ENCODE measurements at places on chromosomes 3 and 15.

DNA sequence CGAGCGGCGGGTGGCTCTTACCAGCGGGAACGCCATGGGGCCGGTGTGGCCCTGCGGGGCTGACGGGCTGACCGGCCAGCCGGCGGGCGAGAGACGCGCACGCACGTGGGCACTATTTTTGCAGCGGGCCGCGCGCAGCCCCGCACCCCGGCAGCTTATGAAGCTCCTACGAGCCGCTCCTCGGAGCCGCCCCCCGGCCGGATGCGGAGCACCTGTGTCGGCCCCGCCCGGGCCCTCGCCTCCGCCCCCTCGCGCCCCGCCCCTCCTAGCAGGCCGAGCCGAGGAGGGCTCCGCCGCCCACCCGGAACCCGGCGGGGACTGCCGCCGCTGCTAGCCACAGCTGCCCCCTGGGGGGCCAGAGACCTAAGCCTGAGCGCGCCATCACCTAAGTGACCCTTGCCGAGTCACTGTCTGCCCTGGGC is 683 bp upstream of the CPEB1 start:
- DNase-seq, result peak; percentile 38

GRCh38 chr15:29311696-29312095 is 42.1 kb upstream of the NSMCE3 start:
- DNase-seq, result no peak

DNA sequence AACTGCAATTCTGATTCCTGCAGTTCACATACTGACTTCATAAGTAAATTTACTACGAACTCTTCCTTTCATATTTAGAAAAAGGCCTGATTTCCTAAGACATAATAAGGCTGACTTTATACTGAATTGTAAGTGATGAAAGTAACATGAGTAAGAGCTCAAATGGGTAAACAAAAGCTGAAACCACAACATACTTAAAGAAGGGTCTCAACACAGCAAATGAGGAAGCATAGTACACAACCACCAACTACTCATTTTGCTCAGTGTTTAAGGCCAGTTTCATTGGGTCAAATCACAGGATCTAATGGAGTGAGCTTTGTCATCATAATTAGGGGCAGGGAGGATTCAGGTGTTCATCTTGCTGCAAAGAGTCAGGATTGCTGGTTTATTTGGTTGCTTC is 81.4 kb downstream of the SETD2 start:
- no peak for DNase-seq

- DNase-seq, result no peak
Observed at GRCh38 chr3:104598848-104599511, 767.7 kb upstream of the ALCAM start.

DNA sequence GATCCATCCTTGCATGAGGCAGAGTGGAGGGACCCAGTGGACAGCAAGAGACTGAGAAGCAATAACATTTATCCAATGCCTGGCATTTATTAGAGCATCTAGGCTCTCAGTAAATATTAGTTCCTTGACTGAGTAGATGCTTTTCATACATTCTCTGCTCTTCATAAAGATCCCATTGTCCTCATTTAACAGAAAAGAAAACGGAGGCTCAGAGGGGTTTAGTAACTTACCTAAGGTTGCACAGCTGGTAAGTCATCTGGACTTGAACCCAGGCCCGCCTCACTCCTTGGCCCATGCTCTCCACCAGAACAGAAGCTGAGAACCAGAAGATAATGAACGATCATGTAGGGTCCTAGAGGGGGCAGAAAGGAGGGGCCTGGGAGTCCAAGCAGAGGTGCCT is 52.2 kb upstream of the SEC22A start:
- DNase-seq, result no peak

- no peak for DNase-seq
Observed at GRCh38 chr3:4460334-4460733, 6.7 kb downstream of the SUMF1 start.

DNA sequence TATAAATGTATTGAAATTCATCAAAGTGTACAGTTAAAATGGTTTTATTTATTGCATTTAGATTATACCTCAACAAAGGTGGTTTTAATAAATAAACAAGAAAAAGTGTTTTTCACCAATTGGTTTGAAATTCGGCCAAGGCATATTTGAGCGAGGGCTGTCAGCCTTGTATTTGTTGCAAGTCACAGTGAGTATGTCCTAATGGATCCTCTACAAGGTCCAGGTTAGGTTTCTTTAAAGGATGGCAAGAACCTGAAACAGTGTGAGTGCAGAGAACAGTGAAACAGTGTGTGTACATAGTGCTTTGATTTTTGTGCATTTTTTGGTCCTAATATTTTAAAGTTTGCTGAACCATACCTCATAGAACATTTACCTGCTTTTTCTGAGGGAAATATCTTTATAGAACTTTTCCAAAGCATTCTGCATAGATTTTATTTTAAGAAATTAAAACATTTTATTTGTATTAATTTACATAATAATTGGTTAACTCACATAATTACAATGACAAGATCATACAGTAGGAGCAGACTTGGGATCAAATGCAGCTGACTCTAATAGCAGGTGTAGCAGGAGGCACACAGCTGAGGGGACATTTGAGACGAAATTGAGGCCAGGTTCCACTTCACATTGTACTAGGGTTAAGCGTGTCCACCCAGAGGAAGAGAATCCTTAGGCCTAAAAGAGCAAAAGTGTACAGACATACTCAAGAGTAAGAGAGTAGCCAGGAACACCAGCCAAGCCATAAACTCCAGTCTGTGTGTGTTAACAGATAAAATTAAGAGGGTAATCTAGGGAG is 428.8 kb upstream of the TPRG1 start:
- no peak for DNase-seq

DNA sequence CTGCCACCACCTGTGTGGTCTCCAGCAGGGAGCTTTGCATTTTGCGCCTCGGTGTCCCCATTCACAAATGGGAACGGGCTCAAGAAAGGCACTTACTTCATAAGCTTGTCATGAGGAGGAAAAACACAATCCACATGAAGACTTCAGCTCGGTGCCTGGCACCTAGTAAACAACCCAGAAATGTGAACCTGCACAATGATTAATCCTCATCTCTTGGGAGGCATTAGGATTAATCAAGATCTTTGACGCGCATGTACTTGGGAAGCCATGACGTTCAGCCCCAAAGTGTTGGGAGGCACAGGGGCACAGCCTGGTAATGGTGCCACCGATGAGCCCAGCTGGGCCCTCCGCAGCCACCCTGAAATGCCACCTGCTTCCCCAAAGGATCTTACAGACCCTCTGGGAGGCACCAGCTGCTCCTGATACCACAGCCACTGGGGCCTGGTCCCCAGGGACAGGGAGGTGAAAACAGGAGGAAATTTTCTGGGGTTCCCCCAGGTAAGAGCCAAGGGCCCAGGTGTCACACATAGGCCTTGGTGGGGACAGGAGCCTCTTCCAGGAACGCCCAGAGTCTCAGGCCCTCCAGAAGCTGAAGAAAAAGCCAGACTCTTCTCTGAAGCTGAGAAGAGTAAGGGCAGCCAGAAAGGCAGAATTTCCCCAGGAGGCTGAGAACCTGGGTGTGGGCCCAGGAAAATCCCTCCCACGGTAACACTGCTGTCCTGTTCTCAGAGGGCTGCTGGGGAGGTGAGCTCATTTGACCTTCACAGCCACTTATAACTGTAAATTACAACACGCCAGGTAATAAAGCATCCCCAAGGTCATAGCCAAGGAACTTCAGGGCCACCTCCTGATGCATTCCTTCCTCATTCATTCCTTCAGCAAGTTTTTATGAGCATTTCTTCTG is 507.5 kb downstream of the SHQ1 start:
- no peak for DNase-seq

GRCh38 chr3:17111586-17111985 is 226.8 kb downstream of the PLCL2 start:
- DNase-seq, result no peak

GRCh38 chr3:39810647-39811161 is 1.3 kb downstream of the MYRIP start:
- DNase-seq, result no peak

DNA sequence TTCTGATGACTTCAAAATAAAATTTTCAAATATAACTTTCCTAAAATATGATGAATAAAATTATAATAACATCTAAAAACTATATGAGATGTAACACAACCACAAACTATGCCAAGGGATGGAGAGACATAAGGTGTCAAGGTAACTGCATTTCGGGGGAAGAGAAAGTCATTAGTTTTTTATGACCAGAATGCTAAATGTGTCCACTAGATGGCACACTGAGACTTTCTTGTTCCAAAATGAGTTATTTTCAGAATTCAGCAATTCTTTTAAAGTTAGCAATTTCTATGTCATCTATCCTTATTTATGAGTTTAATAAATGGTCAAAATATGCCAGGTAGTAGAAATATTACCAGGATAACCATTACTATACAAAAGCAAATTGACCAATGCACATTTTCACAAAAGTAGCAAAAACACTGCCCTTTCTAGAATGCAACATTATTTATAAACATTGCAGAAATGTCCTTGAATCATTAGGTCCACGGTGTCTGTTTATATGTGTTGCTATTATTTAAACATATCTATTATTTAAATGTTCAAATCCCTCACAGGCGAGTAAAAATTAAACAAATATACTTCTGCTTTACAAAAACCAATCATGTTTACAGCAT is 374.2 kb downstream of the PLCL2 start:
- DNase-seq, result no peak

GRCh38 chr3:2948882-2949281 is 161.3 kb downstream of the IL5RA start:
- no peak for DNase-seq

- DNase-seq, result no peak
Observed at GRCh38 chr15:94286583-94286982, 55.2 kb downstream of the MCTP2 start.

DNA sequence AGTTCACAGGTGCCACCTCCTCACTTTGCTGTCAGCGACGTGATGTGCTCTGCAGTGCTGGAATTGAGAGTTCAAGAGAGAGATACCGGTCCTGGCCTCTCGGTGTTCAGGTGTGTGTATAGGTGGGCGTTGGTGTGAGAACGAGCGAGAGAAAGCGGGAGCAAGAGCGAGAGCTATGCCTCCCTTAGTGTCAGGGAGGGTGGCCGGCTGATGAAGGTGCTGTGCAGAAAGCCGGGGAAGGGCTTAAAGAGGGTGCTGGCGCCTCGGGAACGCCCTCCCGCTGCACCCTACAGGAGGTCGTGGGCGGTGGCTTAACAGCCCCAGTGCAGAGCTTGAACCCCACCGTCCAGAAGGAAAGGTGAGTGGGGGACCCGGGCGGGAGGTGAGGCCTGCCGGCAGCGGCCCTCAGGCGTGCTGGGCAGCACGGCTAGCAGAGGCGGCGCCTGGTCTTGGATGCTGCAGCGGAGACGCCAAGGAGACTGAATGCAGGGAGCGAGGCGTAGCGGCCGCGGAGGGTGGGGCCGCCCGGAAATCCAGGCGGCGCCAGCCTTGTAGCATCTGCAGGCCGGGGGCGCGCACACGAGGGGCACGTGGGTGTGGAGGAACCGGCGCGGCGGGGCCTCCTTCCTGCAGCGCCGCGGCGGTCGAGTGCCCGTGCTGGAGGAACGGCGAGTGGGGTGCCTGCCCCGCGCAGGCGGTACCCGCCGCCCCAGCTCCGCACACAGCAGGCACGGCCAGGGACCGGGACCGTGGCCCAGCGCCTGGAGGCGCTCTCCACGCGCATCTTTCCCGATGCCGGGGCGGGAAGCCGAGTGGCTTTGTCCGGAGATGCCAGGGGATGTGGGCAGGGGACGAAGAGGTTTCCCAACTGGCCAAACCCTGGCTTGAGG is 246.8 kb upstream of the TOPAZ1 start:
- DNase-seq, result no peak

GRCh38 chr3:10511809-10512494 is 6.6 kb upstream of the ATP2B2 start:
- no peak for DNase-seq

DNA sequence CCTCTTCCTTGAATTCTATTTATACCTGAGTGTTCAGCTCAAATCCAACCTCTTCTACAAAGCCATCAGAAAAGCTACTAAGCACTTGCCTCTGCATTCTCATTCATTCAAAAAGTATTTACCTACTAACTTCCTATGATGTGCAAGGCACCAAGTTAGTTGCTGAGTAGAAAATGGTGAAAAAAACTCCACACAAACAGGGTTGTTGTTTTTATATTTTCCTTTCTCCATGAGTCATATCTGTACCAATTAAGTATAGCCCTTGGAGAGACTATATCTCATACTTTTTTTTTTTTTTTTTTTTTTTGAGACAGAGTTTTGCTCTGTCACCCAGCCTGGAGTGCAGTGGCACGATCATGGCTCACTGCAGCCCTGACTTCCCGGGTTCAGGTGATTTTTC is 67.7 kb downstream of the IGF2BP2 start:
- DNase-seq, result no peak

DNA sequence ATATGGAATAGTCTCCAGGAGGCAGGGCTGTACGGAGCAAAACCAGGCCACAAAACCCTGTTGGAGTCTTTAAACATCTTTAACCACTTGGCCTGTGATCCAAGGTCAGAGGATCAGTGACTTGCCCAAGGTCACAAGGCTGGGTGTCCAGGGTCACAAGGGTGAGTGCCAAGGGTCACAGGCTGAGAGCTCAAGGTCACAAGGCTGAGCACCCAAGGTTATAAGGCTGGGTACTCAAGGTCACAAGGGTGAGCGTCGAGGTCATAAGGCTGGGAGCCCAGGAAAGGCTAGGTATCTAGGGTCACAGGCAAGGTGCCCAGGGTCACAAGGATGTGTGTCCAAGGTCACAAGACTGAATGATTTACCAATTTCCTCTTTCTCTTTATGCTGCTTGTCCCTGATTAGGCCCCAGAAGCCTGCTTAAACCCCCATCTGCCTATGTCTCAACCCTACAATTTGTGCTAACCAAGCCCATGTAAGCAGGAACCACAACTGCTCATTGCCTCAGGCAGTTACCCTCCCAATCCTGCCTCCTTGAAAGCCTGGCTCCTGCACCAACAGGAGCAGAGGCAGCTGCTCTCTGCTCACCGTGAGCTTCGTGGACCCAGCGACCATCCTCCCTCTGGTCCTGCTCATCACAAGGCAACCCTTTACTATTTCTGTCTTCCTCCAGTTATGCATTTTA is 51.5 kb downstream of the MGLL start:
- peak; percentile 29 for DNase-seq

- no peak for DNase-seq
Observed at GRCh38 chr15:88513195-88513594, 33.3 kb downstream of the DET1 start.

DNA sequence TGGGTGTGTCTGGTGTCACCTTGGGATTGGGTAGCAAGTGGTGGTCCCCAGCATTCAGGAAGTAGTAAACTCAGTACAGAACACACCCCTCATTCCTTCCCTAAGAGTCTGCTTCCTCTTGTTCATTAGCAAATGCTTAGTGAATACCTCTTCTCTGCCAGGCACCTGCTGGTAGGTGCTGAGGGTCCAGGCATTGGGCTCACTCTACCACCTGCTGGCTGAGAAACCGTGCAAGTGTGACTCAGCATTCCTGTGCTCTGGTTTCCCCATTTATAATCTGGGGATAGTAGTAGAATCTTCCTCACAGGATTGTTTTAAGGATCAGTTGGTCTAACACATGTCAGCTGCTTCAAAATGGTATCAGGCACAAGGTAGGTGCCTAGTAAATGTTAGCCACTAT is 4.8 kb downstream of the SHF start:
- no peak for DNase-seq

GRCh38 chr3:135040321-135041240 is 245.5 kb downstream of the EPHB1 start:
- DNase-seq, result no peak
